ENCODE measurements at places on chromosomes 1 and 21.

DNA sequence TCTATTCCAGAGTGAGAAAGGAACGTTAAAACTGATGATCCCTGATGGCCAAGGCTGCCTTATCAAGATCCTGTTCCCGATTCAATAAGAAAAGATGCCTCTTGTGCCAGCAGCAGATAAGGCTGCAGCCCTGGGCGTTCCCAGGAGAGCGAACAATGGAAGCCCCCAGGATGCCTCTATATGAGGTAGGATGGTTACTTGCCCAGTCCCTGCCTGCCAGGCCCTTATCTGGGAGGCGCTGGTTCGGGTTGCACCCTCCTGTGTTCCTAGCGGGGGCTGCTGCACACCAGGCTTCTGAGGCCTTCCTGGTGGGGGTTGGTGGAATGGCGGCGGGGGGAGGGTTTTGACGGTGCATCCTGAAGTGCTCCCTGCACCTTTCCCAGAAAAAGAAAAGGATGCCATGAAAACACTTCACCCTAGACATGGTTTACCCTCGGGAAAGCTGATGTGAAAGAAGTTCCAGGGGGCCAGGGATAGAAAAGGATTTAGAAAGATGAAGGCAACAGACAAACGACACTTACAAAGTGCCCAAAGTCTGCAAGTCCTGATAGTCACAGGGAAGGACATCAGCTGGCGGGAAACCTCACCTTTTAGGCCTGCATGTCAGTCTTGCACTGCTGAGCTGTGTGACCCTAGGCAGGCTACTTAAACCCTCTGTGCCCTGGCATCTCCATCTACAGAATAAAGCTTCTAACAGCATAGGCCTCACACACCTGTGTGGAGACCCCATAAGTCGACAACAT is 100.3 kb downstream of the KCNJ15 start:
- DNase-seq, result no peak

- no peak for DNase-seq
These were observed 54.1 kb upstream of the F3 start for GRCh38 chr1:94595658-94596057.

DNA sequence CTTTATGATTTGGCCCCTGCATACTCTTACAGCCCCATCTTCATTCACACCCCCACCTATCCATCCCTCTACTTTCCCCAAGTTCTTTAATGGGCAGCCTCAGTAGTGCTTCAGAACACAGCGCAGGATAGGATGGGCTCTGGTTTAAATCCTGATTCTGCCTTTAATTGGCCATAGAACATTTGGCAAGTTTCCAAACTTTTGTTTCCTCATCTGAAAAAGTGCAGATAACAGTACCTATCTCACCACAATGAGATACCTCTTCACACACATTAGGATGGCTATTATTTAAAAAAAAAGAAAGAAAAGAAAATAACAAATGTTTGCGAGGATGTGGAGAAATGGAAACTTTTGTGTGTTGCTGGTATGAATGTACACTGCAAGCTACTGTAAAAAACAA is 142.5 kb upstream of the VANGL1 start:
- no peak for DNase-seq

DNA sequence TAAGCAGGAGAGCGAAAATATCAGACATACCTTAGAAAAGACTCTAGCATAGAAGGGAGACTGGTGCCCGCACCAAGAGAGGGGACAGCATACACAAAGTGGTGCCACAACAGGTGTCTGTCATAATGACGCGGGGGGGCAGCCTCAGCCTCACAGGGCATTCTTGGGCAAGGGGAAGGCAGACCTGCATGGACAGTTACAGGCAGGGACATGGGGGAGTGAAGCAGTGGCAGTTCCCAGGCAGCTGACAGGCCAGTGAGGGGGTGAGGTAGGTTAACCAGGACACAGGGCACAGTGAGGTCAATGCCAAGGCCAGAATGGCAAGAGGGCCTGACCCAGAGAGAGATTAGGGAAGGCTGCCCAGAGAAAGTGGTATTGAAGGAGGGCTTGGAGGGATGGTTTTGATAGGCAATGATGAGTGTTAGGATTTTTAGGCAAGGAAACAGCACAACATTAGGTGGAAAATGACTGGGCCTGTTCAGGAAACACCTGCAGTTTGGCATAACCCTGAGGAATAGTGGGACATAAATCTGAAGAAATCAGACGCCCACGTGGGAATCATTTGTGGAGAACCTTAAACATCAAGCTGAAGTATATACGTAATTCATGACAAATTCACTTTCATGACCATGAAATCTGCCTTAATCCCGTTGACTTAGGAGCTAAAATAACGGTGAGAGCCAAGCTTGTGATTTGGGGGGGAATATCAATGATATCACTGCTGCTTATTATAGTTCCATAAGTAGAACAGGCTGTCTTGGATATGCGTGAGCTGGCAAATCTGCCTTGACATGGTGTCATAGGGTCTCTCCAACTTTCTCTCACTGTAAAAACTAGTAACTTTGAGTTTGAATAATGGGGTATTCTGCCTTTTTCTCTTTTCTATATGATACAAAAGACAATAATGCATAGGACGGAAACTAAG is 8.9 kb downstream of the PTPN14 start:
- DNase-seq, result no peak

GRCh38 chr1:85058311-85058710 is 10.0 kb upstream of the MCOLN3 start:
- no peak for DNase-seq

GRCh38 chr1:232966663-232967062 is 16.3 kb downstream of the NTPCR start:
- DNase-seq, result no peak

GRCh38 chr1:193222056-193222615 is 35.7 kb upstream of the B3GALT2 start:
- DNase-seq, result no peak

DNA sequence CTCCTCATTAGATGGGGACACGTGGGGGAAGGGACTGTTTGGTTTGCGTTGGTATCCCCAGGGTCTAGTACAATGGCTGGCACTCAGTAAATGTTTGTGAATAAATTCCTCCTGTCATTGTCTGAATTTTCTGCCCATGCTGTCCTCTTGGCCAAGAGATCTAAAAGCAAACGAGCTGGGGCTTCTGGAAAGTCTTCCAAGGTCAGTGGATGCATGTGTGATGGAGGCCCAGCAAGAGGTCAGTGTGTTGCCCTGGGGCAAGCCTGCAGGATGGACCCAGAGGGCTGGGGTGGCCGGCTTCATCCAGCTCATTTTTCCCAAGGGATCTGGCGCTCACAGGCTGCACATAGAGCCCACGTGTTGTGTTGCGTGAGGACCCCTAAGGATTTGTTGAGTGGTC is 30.0 kb upstream of the JUN start:
- DNase-seq, result no peak

- DNase-seq, result peak; percentile 73
These were observed 534 bp downstream of the C1orf56 start for GRCh38 chr1:151047925-151048644.

All from EH (cell line).